ENCODE measurements at places on chromosomes 2 and 18.

DNA sequence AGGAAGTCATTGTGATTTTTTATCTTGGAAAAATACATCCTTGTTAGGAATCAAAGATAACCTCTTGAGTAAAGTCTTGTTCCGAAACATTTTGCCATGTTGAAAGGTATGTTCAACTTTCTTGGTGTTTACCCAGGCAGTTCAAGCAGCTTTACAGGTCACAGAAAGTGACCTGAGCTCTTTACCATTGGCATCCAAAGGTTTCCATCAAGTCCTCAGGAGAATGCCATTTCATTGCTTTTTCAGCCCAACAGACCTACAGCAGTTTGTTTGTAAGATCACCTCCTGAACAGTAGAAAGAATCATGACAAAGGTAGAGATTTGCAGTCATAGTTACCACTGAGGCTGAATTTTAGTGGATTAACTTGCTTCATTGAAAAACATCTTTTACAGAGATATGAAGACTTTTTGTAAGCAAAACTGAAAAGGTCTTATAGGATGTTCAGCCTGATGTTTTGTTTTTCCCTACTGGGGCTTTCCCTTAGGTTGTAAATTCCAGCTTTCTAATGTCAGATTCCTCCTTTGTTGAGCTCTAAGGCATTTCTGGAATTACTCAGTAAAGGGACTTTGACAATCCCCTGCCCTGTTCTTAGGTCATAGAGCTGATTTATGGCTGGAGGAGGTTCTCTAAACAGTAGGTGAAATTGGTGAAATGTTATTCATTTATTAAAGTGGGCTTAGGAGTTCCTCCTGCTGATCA, 236.8 kb upstream of the RBMS1 start:
- no peak for DNase-seq

DNA sequence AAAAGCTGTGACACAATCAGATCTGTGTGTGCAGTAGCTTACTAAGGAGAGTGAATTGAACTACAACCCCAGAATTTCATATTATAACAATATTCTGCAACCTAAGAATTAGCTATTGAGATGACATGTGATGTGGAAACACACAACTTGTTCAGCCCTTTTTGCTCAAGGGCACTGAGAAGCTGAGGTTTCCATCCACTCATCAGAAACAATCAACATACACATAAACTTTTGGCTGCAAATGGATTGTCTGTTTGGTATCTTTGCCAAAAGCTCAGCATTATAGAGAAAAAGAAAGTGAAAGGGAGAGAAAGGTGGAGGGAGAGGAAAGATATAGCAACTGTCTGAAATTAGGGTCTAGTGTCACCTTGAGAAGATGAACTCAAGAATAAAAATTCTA, 117.2 kb upstream of the KLF7 start:
- DNase-seq, result no peak

- DNase-seq, result no peak
Observed at GRCh38 chr2:27078267-27079194, at the start of gene EMILIN1. Gene EMILIN1 (plus strand): TSS chr2:27078615. CDS start chr2:27079066, 451 bp downstream.

GRCh38 chr2:85716346-85716914, 22.3 kb downstream of the GNLY start:
- no peak for DNase-seq
